AG04449 (cell line): ENCODE measurements at places on chromosomes 6 and 20.

GRCh38 chr20:9496155-9496554 is 18.2 kb upstream of the LAMP5 start:
- DNase-seq = no peak

DNA sequence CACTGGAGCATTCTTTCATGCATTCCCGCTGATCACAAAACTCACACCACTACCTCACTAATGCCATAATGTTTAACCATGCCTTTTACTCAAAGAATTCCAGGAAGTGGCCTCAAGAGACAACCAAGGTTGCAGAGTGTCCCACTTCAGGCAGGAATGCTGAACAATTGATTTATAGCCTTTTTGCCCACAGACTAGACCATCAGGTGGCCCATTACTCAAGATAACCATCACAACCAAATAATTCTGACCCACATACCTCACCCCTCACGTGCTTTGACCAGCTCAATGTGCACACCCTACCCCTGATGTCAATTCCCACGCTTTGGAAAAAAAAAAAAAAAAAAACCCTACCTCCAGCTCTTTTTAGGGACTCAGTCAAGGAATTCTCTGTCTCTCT is 220.6 kb upstream of the UFL1 start:
- no peak for DNase-seq

DNA sequence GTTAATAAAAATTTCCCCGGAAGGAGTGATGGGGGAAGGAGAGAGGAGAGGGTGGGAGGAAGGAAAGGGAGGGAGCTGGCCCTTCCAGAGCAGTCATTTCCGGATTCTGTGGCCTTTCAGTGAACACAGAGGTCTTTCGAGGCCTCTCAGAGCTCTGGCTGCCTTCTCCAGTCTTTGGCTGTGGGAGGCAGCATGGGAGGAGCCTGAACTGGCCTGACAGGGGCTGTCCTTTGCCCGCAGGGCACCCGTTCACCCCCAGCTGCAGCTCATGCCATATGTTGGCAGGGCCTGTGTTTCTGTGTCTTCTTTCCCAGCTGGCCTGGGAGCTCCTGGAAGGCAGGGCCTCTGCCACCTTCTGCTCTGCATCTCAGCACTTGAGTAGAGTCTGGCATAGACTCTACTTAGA is 95.5 kb downstream of the PPP1R14C start:
- no peak for DNase-seq

- no peak for DNase-seq
These were observed 158.2 kb downstream of the BMP7 start for GRCh38 chr20:57108218-57108617.

- DNase-seq = no peak
These were observed 132.4 kb downstream of the DNAH8 start for GRCh38 chr6:38847497-38847896.

GRCh38 chr20:40706977-40707582 is 18.0 kb upstream of the MAFB start:
- DNase-seq = no peak

GRCh38 chr6:16698997-16699868 is 62.0 kb downstream of the ATXN1 start:
- no peak for DNase-seq
